ENCODE measurements at places on chromosomes 16 and 17.

DNA sequence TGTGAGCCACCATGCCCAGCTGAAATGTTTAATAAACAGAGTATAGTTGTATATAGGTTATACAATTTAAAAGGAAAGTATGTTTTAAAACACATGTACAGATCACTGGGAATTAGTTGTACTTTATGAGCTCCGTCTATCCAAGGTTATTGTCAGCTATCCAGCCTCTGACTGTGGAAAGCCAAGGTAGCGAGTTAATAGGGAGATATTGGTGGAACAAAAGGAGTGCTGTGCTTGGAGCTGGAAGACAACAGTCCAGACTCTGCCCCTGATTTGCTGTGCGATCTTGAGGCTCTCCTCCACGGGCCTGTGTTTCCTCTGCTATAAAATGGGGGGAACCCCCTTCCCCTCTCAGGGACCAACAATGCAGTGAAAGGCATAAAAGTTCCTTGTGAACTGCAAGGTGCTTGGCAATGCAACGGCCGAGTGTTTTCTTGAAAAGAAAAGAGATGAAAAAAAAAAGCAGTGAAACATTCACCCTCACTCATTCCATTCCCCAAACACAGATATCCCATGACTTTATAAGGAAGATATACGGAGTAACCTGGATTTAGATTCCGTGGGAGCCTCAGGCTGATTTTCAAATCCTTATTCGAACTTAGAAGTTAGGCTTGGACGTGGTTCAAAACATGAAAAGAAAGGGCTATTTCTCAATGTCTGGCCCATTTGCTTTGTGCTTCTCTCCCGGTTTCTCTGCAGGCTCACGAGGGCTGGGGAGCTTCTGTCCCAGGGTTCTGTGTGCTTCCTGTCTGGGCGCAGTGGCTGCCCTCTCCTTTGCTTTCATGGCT, 34.1 kb downstream of the CUEDC1 start:
- no peak for DNase-seq
- no peak overlapping the region for H3K27ac ChIP-seq
- H3K4me1 ChIP-seq = no peaks in the 10 kb centered on the region
- H3K27me3 ChIP-seq = peaks cover 6% of the 10 kb centered on the region
- no peak overlapping the region for H3K4me3 ChIP-seq

DNA sequence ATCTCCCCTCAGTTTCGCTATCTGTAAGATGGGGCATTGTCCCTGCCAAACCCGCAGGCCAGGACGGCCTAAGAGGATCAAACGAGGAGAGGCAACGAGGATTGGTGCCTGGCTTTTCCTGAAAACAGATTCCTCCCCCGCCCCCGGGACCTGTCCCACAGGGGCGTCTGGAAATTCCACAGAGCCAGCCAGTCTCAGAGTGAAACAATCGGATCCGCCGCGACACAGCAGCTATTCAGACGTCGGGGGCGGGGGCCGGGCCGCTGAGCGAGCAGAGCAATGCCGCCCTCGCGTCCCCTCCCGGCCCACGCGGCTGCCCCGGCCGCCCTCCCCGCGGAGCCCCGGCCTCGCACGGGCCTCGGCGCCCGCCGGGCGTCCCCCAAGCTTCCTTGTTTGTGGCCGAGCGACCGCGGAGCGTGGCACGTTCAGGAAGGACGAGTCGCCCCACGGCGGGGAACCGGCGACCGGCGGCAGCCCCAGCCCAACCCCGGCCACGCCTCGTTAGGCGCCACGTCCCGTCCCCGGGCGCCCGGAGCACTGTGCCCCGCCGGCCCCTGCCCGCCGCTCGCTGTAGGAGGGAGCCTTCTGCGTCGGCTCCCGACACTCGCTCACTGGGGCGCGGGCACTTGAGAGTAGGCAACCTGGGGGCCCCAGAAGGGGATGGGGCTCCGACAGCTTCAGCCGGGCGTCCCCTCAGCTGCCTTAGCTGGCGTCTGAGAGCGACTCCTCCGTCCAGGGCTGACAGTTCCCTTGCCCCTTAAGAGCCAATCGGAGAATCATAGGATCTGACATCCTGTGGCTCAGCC, 29.6 kb upstream of the PHOSPHO1 start:
- H3K4me1 ChIP-seq = peaks cover 8% of the 10 kb centered on the region
- peaks cover 8% of the 10 kb centered on the region for H3K27me3 ChIP-seq
- H3K27ac ChIP-seq = peak overlapping the region; percentile 73

DNA sequence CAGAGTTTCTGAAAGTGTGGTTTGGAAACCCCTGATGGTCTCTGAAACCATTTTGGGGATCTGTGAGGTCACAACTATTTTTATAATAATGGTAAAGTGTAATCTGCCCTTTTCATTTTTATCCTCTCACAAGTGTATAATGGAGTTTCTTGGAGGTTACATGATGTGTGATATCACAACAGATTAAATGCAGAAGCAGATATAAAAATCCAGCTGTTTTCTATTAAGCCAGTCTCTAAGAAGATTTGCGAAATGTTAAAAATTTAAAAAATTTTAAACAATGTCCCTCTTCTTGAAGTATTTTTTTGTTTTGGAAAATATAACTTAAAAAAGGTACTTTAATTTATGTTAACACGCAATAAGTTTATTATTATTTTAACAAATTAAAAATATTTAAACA, 48.7 kb downstream of the RPGRIP1L start:
- no peak overlapping the region for H3K4me3 ChIP-seq
- no peaks in the 10 kb centered on the region for H3K4me1 ChIP-seq
- H3K27ac ChIP-seq = no peak overlapping the region
- no peak for DNase-seq
- H3K36me3 ChIP-seq = peaks cover 25% of the 10 kb centered on the region

- no peaks in the 10 kb centered on the region for H3K27me3 ChIP-seq
- H3K36me3 ChIP-seq = no peaks in the 10 kb centered on the region
- no peak overlapping the region for H3K27ac ChIP-seq
- no peak for DNase-seq
Measured at GRCh38 chr17:48550502-48551213, 5.7 kb upstream of the HOXB2 start.

GRCh38 chr17:38920374-38921291, 4.8 kb upstream of the LASP1NB start:
- H3K27me3 ChIP-seq = no peaks in the 10 kb centered on the region
- H3K4me1 ChIP-seq = peaks cover 42% of the 10 kb centered on the region

GRCh38 chr17:38605841-38606645, at the start of gene SRCIN1:
Gene SRCIN1, minus strand, starts transcription at chr17:38605952. Its CDS starts 247 bp downstream, at chr17:38605705.
- H3K27me3 ChIP-seq = peaks cover 56% of the 10 kb centered on the region
- H3K4me3 ChIP-seq = peak within 1 kb of the TSS; percentile 67
- no peaks in the 10 kb centered on the region for H3K36me3 ChIP-seq
- DNase-seq = peak; percentile 75
- peaks cover 15% of the 10 kb centered on the region for H3K4me1 ChIP-seq

GRCh38 chr17:81583589-81584342, 31.6 kb upstream of the FAAP100 start:
- no peak for DNase-seq
- peaks cover 11% of the 10 kb centered on the region for H3K4me1 ChIP-seq
- H3K27ac ChIP-seq = no peak overlapping the region
- H3K4me3 ChIP-seq = no peak overlapping the region
- peaks cover 57% of the 10 kb centered on the region for H3K36me3 ChIP-seq

- H3K4me1 ChIP-seq = peaks cover 49% of the 10 kb centered on the region
- DNase-seq = peak; percentile 85
- peaks cover 3% of the 10 kb centered on the region for H3K36me3 ChIP-seq
- H3K4me3 ChIP-seq = peak overlapping the region; percentile 28
Measured at GRCh38 chr17:51427856-51428255, 167.5 kb downstream of the UTP18 start.

- H3K36me3 ChIP-seq = no peaks in the 10 kb centered on the region
- no peak overlapping the region for H3K4me3 ChIP-seq
- peaks cover 13% of the 10 kb centered on the region for H3K4me1 ChIP-seq
- H3K27me3 ChIP-seq = peaks cover 21% of the 10 kb centered on the region
- no peak overlapping the region for H3K27ac ChIP-seq
Measured at GRCh38 chr17:76581515-76581914, 4.1 kb downstream of the ST6GALNAC2 start.

GRCh38 chr16:72311426-72311825, 139.5 kb upstream of the PMFBP1 start:
- no peaks in the 10 kb centered on the region for H3K36me3 ChIP-seq
- H3K4me1 ChIP-seq = no peaks in the 10 kb centered on the region
- no peak overlapping the region for H3K27ac ChIP-seq

GRCh38 chr16:11303405-11304138, 22.4 kb upstream of the PRM1 start:
- no peak overlapping the region for H3K4me3 ChIP-seq
- H3K36me3 ChIP-seq = no peaks in the 10 kb centered on the region
- no peak overlapping the region for H3K27ac ChIP-seq
- no peak for DNase-seq
- H3K27me3 ChIP-seq = no peaks in the 10 kb centered on the region

- H3K4me3 ChIP-seq = no peak overlapping the region
- H3K4me1 ChIP-seq = no peaks in the 10 kb centered on the region
- no peaks in the 10 kb centered on the region for H3K36me3 ChIP-seq
- no peak for DNase-seq
Measured at GRCh38 chr16:22726868-22727267, 87.1 kb upstream of the HS3ST2 start.

DNA sequence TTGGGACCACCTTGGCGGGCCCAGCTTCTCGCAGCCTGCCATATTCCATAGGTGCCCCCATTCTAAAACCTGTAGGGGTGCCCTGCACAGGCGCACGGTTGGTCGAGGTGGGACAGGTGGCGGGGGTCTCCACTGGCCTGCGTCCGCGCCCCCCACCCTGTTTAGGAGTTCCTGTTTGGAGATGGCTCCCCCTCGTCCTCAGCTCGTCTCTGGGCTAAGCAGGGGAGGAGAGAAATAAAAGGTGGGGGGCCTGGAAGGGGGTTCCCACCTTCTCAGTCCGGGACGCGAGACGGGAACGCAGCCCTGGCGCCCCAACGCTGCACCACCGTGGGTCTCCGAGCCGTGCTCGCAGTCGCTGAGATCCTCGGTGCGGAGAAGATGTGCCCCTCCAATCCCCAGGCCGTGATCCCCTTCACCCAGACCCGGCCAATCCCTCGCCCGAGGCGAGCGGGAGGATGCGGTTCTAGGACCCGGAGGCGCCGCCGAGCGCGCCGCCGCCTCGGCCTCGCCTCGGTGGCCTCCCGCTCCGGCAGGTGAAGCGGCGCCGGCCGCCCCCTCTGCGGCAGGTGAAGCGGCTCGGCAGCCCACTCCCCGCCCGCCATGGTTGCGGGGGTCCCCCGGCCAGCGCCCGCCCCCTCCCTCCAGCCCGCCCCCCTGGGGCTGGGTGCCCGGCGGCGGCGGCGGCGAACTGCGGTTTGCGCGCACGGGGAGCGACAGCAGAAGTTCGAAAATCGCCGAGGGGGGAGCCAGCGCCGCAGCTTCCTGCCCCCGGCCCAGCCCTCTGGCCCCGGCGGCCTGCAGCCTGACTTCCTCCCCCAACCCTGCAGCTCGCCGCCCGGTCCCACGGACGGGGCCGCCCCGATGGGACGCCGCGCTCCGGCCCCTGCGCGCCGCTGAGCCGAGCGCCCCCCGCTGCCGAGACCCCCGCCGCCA, at the start of gene FMNL1:
Gene FMNL1, plus strand, starts transcription at position 805 of the 933 bp plus-strand sequence. CDS start 240 bp downstream, outside the sequence.
- H3K27ac ChIP-seq = peak within 1 kb of the TSS; percentile 99
- H3K27me3 ChIP-seq = no peaks in the 10 kb centered on the region
- peak within 1 kb of the TSS; percentile 99 for H3K4me3 ChIP-seq
- peaks cover 70% of the 10 kb centered on the region for H3K36me3 ChIP-seq
- peak; percentile 73 for DNase-seq

Measured in activated CD8-positive, alpha-beta T cell treated with anti-CD3 and anti-CD28 coated beads for 36 hours (primary cell).